A172 (cell line): ENCODE measurements at places on chromosomes 16 and 17.

- DNase-seq: no peak
Measured at GRCh38 chr17:27810211-27810901, 10.0 kb upstream of the NOS2 start.

- DNase-seq: no peak
Measured at GRCh38 chr17:35521150-35521549, 16.3 kb downstream of the SLFN12L start.

DNA sequence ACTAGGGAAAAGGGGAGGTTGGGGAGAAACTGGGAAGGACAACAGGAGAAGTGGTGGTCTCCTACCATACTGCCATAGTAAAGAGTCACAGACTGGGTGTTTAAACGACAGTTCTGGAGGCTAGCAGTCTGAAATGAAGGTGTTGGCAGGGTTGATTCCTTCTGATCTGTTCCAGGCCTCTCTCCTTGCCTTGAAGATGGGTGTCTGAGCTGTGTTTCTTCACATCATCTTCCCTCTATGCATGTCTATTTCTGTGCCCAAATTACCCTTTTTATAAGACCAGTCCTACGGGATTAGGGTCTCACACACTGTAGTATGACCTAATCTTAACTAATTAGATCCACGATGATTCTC, 79.8 kb upstream of the TMEM97 start:
- DNase-seq: no peak

DNA sequence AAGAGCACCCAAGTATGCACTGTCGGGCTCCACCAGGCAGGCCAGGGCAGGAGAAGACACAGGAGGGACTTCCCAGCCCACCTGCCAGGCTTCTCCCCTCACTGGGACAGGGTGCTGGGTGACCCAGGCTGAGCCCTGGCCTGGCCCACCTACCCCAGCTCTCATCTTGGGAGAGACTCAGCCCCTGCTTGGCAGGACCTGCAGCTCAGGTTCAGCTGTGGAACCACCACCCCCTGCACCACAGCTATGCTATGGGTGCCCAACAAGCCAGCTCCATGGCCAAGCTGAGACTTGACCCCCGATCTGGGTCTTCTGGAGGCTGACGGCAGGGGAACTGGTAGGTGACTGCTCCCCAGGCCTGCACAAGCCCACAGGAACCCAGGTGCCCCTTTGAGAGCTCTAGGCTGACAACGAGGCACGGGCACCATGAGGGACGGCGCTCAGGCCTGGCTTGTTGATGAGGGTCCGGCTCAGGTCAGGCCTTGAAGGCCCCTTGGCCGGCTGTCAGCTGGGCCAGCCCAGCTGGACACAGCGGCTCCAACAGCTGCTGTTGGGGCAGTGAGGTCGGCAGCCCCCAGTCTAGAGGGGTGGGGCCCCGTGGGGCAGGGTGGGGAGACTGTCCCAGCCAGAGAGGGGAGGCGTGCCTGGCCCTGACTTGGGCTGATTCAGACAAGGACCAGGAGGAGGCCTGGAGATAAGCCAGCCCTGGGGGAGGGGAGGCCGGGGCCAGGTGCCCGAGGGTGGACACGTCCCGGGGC, 4.6 kb downstream of the RPUSD1 start:
- no peak for DNase-seq

- DNase-seq: no peak
Measured at GRCh38 chr17:80963812-80964543, 27.7 kb upstream of the CHMP6 start.

GRCh38 chr16:62539657-62540056, 503.4 kb upstream of the CDH8 start:
- no peak for DNase-seq

- no peak for DNase-seq
Measured at GRCh38 chr17:75979705-75980187, 706 bp downstream of the TEN1 start.

- no peak for DNase-seq
Measured at GRCh38 chr17:38660097-38661025, 14.4 kb downstream of the EPOP start.

GRCh38 chr17:35912339-35912912, 18.1 kb downstream of the RDM1 start:
- no peak for DNase-seq

DNA sequence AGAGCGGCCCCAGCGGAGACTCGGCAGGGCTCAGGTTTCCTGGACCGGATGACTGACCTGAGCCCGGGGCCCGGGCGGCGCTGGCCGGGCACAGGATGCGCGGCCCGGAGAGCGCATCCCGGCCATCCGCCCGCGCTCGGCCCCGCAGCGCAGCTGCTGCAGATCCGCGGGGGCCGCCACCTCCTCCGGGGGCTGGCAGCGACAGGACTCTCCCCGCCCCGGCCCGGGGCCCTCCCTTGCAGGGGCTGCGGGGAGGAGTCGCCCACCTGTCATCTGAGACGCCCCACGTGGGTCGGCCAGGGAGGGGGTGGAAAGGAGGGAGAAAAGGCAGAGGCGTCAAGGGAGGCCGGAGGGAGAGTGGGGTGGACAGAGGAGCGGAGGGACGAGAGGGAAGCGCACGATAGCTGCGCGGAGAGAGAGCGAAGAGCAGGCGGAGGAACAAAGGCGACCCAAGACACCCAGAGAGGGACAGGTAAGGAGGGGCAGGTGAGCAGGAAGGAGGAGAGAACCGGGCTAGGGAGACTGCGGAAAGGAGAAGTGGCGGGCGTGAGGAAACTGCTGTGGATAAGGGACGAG, 471 bp upstream of the PRKAR1A start:
- DNase-seq: peak; percentile 68

DNA sequence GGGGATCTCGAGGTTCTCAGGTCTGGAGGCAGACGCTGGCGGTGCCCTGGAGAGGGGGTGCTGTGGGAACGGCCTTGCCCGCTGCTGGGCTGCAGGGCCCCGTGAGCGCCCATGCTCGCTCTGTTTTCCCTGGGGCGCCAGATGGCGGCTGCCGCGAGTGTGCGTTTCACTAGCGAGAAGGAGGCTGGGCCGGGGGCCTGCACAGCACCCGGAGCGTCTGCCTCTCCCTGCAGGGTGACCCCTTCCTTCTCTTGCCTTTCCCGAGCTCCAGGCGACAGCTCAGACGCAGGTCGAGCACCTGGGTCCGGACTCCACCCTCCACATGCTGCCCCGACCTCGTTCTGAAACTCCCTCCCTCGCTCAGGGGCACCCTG, 2.7 kb downstream of the TELO2 start:
- no peak for DNase-seq

DNA sequence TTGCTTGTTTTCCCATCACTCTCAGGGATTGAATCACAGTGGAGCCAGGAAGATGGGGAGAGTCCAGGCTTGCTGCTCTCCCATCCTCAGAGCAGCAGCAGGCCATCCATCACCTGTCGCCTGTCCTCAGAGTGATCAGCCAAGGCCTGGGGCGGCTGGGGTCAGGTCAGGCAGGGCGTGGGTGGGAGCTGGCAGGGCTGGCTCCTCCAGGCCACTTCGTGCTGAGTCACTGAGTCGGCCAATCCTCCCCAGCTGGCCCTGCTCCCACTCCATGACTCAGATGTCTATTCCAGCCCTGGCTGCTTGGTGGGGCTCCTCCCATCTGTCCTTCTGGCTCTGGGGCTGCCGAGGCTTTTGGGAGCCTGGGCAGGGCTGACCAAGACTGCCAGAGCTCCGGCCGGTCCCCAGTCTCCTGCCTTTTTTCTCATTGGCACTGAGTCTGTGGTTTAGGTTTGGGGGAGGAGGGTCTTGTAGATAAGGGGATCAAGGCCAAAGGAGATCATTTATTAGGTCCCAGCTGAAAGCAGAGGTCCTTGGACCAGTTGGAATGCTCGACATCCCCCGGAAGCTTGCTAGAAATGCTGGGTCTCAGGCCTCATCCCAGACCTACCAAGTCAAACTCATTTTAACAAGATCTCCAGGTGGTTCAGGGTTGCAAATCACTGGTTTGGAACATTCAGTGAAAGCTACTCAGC, 72.7 kb downstream of the ABCC1 start:
- DNase-seq: peak; percentile 99

DNA sequence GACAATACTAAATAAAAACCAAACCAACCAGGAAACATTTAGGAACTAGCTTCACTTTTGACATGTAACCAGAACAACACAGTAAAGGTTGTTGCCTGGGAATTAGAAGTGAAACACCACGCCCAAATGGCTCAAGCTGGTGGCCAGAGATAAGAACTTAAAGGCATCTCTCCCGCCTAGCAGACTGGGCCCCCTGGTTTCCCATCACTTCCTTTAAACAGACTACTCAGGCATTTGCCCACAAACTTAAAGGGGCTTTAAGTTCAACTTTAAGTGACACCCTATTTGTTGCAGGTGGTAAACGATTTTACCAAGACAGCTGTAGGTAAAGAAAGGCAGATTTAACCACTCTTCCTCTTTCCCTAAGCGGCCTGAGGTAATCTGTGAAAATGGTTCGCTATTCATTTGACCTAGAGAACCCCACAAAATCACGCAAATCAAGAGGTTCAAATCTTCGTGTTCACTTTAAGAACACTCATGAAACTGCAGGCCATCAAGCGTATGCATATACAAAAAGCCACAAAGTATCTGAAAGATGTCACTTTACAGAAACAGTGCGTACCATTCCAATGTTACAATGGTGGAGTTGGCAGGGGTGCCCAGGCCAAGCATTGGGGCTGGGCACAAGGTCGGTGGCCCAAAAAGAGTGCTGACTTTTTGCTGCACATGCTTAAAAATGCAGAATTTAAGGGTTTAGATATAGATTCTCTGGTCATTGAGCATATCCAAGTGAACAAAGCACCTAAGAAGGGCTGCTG, 40.8 kb upstream of the BPTF start:
- no peak for DNase-seq

- no peak for DNase-seq
Measured at GRCh38 chr16:82506692-82507670, 119.8 kb upstream of the CDH13 start.

- DNase-seq: no peak
Measured at GRCh38 chr17:42138749-42139492, 15.9 kb downstream of the RAB5C start.

GRCh38 chr17:77396610-77397009, 255.8 kb downstream of the SEC14L1 start:
- no peak for DNase-seq

DNA sequence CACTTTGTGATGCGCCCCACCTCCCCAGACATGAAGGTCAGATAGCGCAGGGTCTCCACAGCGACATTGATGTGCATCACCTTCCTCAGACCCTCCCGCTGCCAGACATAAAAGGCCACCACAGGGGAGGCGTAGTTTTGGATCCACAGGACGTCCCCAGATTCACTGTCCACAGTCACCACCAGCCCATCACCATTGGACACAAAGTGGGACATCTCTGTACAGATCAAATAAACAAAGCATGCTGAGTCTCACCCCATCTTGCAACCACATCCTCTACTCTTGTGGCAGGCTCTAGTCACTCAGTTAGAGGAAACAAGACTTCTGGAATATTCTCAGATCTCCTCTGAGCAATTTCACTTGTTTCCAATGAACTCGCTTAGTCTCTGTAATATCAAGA, 46.3 kb upstream of the ICAM2 start:
- no peak for DNase-seq

DNA sequence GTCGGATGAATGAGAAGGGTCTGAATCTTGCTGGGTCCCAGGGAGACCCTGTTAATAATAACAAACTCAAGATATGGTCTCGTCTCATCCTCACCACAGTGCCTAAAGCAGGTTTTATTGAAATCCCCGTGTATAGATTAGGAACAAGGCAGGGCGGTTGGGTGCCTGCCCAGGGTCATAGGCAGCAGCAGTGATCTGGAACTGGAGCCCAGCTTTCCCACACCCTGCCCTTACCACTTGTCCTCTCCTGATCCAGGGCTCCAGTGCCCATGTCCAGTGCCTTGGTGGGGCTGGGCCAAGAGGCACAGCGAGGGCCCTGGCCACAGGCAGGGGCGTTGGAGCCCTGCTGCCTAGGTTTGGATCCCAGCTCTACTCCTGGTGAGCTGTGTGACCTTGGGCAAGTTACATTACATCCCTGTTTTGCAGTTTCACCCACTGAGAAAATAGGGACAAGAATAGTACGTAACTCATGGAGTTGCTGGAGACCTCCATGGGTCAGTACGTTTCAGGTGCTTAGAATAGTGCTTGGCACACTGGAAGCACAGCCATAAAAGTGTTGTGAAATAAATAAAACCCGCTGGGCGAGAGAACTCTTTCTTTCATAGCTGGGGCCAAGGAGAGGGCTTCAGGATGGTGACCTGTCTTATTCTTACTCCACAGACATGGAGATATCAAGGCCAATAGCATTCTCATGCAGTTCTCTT, 13.9 kb downstream of the SOCS3 start:
- DNase-seq: no peak

DNA sequence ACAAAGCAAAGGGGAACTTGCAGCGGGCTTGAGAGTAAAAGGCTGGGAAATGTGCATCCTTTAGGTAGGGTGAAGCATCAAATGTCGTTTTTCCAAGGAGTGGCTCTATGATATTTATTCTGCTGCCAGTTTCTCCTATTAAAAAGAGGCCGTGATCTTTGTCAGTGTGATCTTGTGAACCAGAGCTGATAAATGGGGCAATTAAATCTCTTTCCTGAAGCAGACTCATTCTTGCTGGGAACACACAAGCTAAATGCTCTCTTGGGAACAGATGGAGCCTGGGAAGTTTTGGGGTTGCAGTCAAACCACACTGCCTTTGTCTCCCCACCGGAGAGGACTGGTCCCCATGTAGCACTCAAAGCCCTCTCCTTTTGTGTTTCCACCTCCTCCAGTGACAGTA, 408.9 kb downstream of the GRIN2A start:
- DNase-seq: no peak

DNA sequence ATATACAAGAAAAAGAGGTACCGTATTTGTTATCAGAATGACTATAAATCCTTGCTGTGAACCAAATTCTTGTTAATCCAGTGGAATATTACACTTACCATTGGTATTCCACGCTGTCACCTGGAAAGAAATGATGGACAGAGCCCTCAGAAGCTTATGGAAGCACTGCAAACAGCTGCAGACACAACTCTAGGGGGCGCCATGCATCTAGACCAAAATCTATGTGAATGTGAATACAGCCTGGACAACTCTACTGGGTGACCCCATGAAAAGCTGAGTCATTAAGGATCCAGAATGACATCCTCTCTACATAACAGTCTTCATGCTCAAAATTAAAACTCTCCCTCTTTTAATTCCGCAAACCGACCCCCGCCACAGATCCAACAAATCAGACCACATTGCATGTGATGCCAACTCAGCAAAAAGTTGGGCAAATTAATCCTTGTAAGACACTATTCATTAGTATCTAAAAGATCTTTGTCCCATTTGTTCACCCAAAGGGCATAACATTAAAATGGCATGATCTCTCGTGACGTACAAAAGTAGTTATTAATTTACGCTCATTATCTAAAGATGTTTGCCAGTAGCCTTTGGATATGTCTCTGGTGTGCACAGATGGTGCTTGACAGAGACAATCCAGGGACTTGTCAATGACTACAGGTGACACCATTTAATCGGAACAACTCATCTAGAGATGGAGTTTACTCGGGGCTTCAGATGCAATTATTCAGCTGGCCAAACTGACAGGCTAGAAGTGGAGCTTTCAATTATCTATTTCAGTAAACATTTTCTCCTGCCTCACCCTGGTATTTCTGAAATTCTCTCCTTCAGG, 552.7 kb upstream of the PSMD7 start:
- peak; percentile 8 for DNase-seq
